ENCODE measurements at places on chromosomes 1 and 21. TPM values are rescaled to one million over a fixed set of nuclear protein-coding genes. Genes with fewer than 3 reads are reported as not detected.

GRCh38 chr1:212021563-212021962, 13.8 kb downstream of the INTS7 start:
- no peak for DNase-seq

DNA sequence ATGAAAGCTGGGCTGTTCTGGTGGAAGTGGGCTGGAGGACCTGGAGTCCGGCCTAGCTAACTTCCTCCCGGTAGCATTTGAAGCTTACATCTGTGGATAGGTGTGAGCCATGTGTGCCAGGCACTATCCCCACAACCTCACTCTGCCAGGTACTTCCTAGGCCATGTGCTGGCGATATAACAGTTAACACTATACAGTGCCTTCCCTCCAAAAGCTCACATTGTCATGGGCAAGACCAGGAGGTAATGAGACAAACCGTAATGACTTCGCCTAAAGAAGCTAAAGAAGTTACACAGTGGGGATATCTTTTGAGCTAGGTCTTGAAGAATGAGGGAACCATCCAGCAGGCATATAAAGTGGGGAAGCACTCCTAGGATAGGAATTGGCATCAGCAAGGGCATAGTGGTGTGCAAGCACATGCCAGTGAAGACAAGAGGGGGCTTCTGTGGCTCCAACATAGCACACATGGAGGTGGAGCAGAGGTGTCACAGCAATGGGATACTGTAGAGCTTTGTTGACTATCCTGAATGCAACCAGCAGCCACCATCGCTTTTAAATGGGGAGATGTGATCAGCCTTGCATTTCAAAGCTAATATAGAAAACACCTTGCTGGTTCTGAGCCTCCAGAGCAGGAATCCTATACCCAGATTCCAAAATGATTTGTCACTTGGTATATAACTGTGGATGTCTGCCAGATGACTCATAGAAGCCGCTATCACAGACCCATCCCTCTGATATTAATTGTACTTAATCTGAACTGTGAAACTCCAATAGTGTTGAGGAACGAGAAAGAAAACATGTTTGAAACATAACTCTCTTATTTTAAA, 466.3 kb downstream of the LMO4 start:
- DNase-seq, result no peak

Gene EPHA10
- not detected for total RNA-seq

GRCh38 chr21:34524646-34525601, 12.9 kb upstream of the KCNE1 start:
- DNase-seq, result no peak

Gene DDAH1
- not detected for total RNA-seq

- DNase-seq, result no peak
Observed at GRCh38 chr21:42559326-42559725, 45.7 kb downstream of the SLC37A1 start.

- DNase-seq, result no peak
Observed at GRCh38 chr1:21820597-21821232, 8.7 kb downstream of the LDLRAD2 start.

- no peak for DNase-seq
Observed at GRCh38 chr1:233102341-233102740, 151.9 kb downstream of the NTPCR start.

- no peak for DNase-seq
Observed at GRCh38 chr1:155961937-155962336, 16.4 kb downstream of the ARHGEF2 start.
